Stimulated activated CD4-positive, alpha-beta T cell treated with anti-CD3 and anti-CD28 coated beads, TNF-alpha, amount 100 ng/mL, for 1 hour (primary cell): ENCODE measurements at places on chromosomes 5 and 9.

- DNase-seq: no peak
These were observed 1.7 kb downstream of the TRIM52 start for GRCh38 chr5:181259283-181259682.

DNA sequence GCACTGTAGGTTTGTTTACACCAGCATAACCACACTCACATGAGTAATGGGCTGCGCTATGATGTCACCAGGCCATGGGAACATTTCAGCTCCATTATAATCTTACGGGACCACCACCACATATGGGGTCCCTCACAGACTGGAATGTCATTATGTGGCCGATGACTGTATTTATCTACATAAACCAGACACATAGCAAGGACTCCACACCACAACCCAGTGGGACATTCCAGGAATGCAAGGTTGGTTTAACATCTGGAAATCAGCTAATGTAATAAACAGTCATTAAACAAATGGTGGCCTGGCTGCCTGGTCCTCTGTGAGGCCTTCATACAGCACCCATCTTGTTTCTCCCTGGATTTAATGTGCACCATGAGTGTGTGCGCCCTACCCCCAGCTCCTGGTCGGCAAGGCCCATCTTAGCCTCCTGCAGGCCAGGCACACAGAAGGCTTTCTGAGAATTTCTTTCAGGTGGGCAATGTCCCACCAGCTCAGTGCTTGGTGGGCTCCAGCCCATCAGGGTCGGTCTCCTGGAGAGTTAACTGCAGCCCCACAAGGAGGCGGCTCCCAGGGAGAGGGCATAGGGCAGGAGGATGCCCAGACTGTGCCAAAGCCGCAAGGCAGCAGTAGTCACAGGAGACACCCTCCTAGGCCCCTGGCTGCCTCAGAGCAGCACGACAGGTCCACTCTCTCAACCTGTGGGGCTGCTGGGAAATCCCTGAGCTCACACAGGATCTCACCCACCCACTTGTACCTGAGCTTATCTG, 35.9 kb upstream of the SARDH start:
- DNase-seq: no peak

GRCh38 chr5:103355579-103355978, 97.0 kb downstream of the MACIR start:
- DNase-seq: no peak

- DNase-seq: no peak
These were observed 215.8 kb downstream of the ADAMTS12 start for GRCh38 chr5:33675958-33676464.

- no peak for DNase-seq
These were observed at the start of gene PROP1 for GRCh38 chr5:177995691-177996595. Gene PROP1 (minus strand): TSS chr5:177996242. CDS start chr5:177995933, 309 bp downstream.

DNA sequence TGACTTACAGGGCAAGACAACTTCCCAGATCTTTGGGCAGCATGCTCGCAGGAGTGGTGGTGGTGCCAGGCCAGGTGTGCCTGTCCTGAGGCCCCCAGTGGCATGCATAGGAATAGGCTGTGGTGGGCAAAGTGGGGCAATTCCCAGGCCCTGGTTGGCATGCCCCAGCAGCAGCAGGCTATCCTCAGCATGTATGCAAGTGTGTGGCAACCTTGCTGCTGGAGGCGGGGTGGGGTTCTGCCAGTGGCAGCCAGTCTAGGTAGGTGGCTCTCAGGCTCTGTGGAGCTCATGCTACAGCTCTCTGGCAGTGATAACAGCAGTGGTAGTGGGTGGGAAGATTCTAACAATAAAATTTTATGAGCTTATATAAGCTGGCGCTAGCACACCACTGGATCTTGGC, 27.7 kb upstream of the C6 start:
- DNase-seq: no peak

GRCh38 chr5:176379881-176380280, 8.5 kb downstream of the NOP16 start:
- DNase-seq: no peak

DNA sequence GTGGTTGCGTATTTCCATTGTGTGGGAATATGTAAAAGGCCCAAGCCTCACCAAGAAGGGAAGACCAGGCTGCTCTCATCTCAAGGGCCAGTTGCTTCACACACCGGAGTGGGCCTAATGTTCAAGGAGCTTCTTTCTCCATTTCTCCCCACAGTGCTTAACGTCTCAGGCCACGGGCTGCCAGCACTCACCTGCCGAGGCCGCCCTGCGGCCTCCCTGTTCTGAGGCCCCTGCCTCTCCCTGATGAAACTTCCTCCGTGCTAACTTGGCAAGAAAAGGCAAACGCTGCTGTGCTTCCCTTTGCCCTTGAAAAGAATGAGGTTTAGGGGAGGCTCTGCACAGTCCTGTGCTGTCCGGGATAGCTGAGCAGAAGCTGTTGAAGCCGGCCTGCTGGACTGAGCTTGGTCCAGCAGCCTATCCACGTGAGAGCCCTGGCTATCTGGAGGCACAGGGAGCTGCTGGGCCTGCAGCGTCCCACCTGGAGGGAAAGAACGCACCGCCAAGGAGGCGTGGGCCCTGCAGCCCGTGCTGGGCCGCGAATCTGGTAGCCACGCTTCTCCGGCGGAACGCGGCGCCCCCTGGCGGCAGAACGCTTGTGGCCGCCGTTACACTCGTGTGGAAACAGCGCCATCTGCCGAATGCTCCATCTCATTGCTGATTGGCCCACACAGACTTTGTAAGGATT, 73.5 kb upstream of the PRSS3 start:
- peak; percentile 86 for DNase-seq

DNA sequence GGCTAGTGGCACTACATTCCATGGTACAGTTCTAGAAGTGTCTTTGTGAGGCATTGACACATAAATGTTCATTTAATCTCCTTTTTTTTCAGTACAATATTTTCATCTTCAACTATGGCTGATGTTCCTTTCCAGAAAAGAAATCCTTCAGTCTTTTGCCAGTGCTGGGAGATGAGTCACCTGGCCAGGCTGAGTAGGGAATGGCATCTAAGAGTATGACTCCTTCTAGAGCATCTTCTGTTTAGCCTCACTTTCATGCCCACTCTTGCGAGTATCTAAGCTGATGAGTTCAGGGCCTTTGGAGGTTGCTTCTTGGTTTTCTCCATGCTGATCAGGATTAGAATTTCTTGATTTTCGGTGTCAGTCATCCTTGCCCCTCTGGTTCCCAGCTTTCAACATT, 124.4 kb downstream of the SLC28A3 start:
- no peak for DNase-seq

DNA sequence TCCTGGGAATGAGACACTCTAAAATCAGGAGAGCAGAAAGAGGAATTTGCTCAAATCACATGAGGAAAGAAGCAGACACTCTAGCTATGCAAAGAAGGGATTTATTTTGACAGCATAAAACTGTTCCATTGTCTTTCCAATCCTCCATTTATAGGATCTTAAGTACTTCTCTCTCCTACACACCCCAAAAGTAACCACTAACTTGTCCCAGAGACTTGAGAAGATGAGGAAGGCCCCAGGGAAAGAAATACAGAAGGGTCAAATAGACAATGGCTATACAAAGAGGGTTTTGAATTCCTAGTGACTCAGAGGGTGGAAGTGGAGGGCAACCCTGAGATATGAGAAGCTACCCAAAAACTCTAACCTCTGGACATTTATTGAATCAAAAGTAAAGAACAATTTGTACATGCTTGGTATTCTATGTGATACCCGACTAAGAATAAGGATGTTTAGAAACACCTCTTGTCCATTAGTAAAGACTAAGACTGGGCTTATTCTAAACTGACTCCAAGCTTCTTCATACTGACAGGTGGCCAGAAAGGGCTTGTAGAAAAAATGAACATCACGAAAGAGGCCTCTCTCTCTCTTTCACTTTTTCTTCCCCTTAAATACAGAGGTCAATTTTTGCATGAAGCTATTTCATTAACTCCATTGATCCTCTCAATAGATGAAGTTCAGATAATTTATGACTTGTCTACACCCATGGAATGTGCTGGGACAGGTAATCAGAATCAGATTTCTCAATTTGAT, 20.6 kb downstream of the DMAC1 start:
- DNase-seq: no peak

DNA sequence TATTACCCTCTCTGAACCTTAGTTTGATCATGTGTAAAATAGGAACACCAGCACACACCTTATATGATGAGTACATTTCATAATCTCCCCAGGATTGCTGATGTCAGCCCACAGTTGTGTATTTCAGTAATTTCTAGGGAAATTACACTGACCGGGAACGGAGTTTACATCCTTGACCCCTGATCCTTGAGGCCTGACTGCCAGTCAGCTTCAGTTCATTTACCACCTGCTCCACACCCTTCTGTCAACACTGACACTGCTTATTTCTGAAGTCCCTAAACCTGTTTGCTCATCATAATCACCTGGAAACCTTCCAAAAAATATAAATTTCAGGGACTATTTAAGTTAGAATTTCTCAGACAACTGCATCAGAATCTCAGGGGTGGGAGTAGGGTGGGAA, 55.3 kb downstream of the ZNF622 start:
- no peak for DNase-seq

- DNase-seq: no peak
These were observed 10.0 kb upstream of the SLCO4C1 start for GRCh38 chr5:102306121-102306520.

GRCh38 chr5:38825494-38825893, 20.3 kb upstream of the OSMR start:
- no peak for DNase-seq

DNA sequence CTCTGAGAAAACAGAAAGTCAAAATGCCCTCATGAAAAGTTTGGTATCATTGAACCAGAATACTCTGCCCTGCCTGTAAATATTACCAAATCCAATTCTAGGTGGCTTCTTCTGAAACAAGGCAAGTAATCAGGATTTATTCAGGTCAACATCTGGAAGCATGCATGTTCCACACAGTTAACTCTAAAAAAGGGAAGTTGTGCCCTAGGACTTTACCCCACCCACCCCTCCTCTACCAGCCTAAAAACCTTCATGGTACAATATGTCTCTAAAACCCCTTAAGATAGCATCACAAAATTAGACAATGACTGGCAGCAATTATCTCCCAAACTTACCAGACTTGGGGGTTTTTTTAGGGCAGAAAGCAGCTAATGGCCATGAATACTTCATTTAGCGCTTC, 414.8 kb upstream of the SLC30A5 start:
- DNase-seq: no peak

GRCh38 chr9:116172216-116172615, 18.6 kb downstream of the PAPPA start:
- DNase-seq: no peak

GRCh38 chr9:133904346-133905090, 87.6 kb downstream of the VAV2 start:
- DNase-seq: no peak

- DNase-seq: no peak
These were observed 2.6 kb downstream of the TCF7 start for GRCh38 chr5:134116789-134117761.

GRCh38 chr9:110650261-110650660, 18.3 kb upstream of the MUSK start:
- DNase-seq: no peak

GRCh38 chr9:37955781-37956422, 52.0 kb upstream of the SLC25A51 start:
- no peak for DNase-seq

GRCh38 chr9:34430843-34431437, 27.4 kb downstream of the FAM219A start:
- no peak for DNase-seq

DNA sequence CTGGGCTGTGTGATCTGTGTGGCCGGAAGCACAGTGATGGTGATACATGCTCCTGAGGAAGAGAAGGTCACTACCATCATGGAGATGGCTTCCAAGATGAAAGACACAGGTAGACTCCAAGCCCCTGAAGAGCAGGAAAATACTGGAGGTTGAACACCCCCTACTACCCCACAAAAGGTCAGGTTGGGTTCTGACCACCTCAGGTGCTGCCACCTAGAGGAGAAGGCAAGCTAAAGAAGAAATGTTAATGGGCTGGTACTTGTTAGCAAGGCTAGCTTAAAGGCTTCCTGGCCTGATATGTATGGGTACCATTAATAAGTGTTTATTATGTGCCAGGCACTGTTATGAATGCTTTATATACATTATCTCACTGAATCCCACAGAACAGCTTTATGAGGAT, 11.7 kb downstream of the NIPAL4 start:
- DNase-seq: no peak

DNA sequence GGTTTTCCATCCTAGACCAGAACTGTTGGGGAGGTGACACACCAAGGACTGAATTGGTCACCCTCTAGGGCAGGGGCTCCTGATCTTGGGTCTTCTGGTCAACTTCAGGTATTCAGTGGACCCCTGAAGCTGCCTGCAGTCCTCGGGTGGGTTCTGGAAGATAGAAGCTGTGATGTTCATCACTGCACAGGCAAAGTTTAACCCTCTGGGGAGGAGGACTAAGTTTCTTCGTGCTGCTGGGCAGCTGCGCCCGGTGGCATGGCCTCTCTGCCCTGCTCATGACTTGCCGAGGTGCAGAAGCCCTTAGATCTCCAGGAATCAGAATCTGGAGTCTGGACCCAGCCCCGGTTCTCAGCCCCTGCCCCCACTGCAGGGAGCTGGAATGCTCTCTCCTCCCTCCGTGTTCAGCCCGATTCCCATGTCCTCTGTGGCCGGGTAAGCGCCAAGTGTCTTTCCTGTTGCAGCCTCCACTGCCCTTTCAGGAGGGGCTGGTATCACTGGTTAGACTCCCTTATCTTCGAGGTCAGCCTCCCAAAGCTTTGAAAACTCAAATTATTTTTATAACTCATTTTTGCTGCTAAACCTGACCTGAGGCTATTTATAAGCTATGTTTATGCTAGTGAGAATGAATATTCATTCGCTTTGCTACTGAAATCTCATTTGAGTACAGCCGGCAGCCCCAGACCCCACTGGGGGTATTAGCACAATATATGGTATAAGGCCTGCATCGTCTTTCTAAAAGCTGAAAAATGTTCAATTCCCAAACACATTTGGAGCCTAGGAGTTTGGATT, 1.7 kb downstream of the LAMC3 start:
- no peak for DNase-seq

GRCh38 chr9:15086156-15086763, 176.0 kb upstream of the FREM1 start:
- no peak for DNase-seq

DNA sequence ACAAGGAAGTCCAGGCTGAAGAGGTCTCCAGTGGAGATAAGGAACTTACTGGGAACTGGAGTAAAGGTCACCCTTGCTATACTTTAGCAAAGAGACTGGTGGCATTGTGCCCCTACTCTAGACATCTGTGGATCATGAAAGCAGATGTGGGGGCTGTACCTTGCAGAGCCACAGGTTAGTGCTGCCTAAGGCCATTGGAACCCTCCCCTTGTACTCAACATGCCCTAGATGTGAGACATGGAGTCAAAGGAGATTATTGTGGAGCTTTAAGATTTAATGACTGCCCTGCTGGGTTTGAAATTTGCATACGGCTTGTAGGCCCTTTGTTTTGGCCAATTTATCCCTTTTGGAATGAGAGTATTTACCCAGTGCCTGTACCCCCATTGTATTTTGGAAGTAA, 397.3 kb upstream of the GRIN3A start:
- DNase-seq: no peak

DNA sequence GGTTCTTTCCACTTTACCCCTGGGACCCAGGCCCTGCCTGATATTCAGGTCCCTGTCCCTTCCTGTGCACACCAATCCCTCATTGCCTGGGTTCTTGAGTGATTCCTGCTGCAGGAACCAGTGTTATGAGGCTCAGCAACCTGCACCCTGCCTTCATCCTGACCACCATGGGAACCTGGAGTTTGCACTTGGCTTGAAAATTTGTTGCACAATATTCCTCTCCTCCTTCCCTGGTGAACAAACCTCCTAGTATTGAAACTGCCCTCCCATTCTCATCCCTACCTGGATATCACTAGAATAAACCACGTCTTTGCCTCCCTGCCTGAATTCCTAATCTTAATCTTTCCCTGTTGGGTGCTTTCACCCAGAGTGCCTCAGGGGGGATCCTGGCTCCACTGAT, 52.1 kb upstream of the AFAP1L1 start:
- DNase-seq: no peak

GRCh38 chr9:83285445-83286225, 222.7 kb upstream of the RASEF start:
- no peak for DNase-seq
